ENCODE measurements at places on chromosomes 1 and 21.

DNA sequence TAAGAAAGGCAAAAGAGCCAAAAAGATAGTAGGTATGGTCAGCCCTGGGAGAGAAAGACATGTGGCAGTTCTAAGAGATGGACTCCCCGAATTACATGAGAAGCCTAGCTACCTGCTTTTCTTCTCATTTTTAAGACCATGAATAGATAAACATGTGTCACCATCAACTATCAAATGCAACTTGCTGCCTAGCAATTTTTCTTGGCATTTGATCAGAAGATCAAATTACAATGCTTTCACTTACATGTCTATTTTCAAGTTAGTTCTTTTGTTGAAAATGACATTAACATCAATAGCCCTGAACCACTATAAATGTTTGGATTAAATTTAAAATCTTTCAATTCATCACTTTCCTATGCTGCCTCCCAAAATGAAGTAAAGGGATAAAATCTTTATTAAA lies 212.3 kb downstream of the HHIPL2 start:
- no peak for DNase-seq

DNA sequence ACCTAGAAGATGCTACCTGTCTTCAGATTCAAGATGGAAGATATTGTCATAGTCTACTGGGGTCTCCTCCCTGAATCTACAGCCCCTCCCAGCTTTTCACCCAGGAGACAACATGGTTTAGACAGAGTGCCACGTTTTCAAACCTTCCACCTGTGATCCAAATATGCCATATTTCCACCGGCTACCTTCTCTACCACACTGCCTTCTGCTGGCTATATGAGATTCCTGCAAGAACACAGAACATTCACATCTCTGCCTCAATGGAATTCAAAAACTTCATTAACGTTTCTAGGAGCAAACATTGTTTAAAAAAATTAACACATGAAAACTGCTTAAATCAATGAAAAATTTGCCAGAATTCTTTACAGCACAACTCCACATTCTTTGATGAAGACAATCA lies 12.9 kb upstream of the LELP1 start:
- no peak for DNase-seq

GRCh38 chr1:47962750-47963492 lies 34.3 kb downstream of the TRABD2B start:
- no peak for DNase-seq

DNA sequence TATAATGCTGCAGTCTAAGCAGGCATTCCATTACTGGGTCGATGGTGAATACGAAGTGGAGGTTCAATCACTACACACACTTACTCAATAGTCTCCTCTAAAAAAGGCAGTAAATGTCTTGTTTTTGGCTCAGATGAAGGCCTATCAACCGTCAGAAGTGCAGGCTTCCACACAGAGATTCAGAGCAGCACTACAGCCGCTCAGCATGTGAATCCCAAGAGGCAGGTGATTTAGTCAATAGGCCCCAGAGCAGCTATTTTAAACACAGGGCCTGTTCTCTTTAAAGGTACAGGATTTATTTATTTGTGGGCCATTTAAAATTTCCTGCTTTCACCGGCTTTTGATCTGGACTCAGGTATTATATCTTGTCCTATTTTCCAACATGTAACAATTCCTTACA lies 293.7 kb downstream of the RGS7 start:
- no peak for DNase-seq

DNA sequence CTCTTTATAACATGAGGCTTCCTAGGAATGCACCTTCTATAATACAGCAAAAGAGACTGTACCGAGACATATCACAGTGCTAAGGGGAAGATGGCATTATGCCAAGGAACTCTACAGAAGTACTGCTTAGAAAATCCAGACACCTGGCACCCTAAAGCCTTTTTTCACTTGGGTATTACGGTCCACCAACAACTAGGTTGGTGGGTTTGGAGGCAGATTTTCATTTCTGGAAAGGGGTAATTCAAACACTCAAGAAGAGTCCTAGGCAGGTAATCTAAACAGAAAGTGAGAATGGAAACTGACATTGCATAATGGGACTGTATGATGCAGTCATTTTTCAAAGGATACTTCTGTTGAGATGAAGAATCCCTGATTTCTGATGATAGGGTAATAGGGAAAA lies 19.6 kb downstream of the SCMH1 start:
- no peak for DNase-seq

DNA sequence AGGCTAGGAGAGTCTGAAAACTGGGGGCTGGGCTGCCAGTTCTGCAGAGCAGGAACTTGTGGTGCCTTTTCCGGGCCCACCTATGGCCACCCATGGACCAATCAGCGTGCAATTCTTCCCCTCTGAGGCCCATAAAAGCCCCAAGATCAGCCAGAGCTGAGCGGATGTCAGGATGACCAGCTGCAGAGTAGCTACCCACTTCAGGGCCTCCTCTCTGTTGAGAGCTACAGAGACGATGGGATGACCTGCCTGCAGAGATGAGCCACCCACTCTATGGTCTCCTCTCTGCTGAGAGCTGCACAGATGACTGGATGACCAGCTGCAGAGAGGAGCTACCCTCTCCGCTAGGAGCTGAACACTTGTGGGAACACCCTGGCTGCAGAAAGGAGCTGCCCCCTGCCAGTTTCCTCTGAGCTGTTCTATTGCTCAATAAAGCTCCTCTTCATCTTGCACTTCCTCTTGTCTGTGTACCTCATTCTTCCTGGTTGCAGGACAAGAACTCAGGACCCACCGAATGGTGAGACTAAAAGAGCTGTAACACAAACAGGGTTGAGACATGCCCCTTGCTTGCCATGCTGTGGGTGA lies 12.8 kb upstream of the AADACL4 start:
- no peak for DNase-seq

- no peak for DNase-seq
Measured at GRCh38 chr21:35943752-35944151, 116.6 kb downstream of the SETD4 start.

GRCh38 chr1:59360170-59360569 lies 63.3 kb downstream of the FGGY start:
- DNase-seq: no peak

GRCh38 chr1:111624382-111624781 lies 4.8 kb downstream of the RAP1A start:
- no peak for DNase-seq

Data from D721Med (cell line).